ENCODE measurements at places on chromosomes 16 and 17.

DNA sequence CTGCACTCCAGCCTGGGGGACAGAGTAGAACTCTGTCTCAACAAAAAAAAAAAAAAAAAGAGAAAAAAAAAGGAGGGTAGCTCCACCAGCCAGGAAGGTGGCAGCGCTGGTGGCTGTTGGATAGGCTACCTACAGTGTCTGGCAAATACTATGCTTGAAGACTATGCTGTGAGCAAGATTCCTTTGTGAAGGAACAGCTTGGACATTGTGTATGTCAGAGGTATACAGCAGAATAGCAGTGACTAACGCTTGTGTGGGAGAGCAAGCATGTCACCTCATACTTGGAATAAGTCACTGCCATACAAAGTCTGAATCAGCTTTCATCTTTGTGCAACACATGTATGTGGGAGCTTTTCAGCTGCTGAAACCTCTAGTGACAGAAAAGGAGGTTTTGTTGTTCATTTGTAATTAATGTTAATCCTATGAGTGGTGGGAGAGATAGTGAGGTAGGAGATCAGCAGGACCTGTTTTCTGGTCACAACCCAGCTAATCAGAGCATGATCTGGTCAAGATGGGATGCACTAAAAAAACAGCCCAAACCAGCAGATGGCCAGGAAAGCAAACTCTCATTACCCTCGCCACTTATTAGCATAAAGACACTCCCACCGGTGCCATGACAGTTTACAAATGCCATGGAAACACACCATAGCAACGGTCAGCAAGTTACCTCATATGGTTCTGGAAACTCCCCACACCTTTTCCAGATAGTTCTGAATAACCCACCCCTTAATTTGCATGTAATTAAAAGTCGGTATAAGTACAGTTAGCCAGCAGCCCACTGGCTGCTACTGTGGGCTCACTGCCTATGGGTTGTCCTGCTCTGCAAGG, 6.8 kb upstream of the ITGAD start:
- DNase-seq: no peak

DNA sequence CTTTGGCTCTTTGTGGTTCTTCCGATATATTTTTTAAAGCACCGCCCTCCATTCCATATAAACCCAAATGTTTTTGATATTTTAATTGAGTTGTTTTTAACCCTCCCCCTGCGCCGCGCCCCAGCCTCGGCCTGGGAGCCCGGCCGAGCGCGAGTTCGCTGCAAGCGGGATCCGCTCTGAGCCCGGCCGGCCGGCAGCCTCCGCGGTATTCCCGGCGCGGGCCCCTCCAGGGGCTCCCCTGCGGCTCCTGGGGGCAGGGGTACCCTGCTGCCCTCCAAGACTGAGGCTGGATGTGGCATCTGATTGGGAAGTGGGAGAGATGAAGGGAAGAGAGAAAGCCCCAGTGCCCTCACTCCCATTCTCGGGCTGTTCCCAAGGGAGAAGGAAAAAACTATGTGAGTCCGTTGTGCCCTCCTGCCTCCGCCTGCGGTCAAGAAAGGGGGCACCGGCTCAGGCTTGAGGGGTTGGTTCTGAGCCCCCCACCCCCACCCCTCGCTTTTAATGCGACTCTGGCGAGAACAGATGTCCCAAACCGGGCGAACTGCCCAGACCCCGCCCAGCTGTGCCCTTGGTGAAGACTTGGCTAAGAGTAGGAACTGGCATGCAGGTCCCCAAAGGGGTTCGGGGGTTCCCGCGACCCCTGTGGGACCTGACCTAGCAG, 8.6 kb downstream of the NEUROD2 start:
- no peak for DNase-seq

DNA sequence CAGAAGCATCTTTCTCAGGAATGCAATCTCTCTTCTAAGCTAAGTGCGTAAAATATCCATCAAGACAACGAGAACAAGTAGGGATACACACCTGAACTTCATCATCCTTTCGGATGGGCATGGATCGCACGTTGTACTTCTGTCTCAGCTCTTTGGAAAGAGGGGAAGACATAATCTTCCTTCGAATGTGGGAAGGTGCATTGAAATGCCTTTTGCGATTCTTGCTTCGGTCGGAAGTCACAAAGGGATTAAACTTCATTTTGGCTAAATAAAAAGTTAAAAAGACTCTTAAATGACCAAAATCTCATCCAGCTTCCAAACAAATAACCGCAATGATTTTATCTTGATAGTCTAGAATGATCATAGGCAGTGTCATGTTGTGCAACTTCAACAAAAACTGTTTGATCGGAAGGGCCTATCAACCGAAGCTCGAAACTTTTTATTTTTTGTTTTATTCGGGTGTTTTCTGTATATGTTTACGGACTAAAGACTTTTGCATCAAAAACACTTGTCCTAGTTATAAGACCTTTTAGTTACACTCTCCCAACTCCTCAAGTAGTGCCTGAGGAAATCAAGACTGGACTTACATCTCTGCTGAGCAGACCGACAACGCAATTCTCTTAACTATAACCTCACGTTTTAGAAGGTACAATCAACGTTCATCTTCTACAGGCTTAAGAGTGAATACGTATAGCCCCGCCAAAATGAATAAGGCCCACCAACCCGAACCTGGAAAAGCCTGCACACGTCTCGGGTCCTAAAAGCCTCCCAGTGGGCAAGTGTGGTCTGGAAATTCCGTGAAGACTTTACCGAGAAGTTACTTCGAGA, 727 bp downstream of the RPL26 start:
- no peak for DNase-seq

DNA sequence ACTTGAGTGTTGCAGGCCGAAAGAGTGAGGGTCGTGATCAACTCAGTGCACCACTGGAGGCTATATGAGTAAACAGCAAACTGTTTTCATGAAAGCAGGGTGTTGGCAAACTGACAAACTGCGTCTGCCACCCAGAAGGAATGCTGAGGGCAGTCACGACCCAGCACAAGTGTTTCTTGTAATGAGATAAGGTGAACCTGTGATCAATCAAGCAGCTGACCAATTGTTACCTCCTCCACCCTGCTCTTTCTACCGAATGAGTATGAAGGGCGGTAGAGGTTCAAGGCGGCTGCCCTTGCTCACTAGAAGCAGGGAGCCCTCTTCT, 5.5 kb upstream of the SRL start:
- DNase-seq: no peak

DNA sequence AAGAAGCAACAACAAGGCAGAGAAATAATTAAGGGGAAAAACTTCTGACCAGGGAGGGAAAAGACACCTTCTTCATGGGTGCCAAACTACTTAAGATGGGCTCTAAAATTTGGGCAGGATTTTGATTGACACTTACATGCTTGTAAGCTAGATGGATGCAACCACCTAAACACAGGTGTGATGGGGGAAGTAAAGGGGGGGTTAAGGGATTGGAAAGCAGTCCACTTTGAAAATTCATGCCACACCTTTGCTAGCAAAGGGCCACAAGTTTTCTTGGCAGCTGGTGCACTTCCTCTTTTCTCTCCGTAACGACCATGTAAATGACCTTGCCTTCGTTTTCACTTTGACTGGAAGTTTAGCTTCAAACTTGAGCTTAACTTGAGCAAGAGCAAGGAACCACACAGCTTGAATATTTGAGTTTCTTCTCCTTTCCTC, 14.3 kb upstream of the PRKAR1A start:
- peak; percentile 92 for DNase-seq

- no peak for DNase-seq
These were observed 16.1 kb downstream of the GDE1 start for GRCh38 chr16:19505600-19506303.

DNA sequence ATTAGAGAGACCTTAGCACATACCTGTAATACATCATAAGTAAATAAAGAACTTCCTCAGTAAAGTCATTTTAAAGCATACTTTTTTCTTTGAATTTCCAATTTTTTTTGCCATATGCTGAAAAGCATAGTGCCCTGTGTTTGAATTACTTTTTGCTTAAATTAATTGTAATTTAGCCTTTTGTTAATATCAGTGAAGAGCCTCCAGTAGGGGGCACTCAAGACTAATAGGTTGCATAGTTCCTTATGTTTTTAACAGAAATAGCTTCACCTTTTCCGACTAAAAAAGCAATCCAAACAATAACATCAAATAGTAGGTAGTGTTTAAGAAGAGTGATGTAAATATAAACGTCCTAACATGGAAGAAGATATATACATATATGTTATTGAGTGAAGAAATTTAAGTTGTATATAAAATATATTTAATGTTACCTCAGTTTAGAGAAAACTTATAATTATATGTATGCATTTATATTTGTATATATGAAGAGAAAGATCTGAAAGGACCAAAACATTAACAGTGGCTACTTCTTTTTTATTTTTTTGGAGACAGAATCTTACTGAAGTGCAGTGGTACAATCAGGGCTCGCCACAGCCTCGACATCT, 18.6 kb downstream of the RAD51C start:
- peak; percentile 74 for DNase-seq

GRCh38 chr17:50834429-50835300, 721 bp upstream of the WFIKKN2 start:
- no peak for DNase-seq

- peak; percentile 21 for DNase-seq
These were observed 18.3 kb downstream of the CIITA start for GRCh38 chr16:10895053-10895946.

DNA sequence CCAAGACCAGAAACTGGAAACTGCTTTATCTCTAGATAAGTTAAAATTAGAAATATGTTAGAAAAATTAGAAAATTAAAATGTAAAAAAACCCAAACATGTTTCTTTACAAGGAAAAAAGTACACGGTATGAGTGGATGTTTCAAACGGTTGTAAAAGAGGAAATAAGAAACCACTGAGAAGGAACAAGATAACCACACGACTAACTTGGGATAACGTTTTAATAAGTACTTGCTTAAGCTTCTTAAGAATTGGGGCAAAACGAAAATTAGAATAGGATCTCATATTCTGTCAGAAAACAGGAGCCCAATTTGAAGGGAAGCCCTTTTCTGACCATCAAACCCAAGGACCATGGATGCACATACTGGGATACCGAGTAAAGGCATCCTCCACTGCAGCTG, 31.0 kb downstream of the MBTPS1 start:
- DNase-seq: peak; percentile 82

DNA sequence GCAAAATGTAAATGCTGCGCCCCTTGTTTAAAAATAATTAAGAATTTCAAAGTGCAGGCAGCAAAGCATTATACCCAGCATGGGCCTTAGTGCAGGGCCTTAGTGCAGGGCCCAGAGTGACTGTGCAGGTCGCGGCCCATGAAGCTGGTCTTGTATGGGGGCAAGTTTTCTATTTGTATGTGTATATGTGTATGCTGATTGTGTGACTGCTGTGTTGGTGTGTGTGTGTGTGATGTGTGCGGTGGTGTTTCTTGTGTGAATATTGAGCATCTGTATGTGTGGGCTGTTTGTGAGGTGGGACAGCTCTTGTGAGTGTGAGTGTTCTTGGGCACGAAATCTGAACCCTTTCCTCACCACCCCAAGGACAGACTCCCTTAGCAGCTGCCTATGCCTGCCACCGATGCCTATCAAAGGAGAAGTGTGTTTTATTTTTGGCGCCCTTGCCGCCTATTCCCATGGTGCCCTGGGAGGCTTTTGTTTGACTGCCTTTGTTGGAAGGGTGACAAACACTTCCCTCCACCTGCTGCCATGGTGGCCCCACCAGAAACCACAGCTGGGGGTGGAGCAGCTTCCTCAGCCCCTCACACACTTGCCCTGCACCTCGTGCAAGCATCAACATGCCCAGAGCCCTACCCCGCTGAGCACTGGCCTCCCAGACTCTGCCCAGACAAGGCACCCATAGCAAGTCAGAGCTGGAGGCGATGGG, 18.0 kb downstream of the CCR7 start:
- peak; percentile 21 for DNase-seq

DNA sequence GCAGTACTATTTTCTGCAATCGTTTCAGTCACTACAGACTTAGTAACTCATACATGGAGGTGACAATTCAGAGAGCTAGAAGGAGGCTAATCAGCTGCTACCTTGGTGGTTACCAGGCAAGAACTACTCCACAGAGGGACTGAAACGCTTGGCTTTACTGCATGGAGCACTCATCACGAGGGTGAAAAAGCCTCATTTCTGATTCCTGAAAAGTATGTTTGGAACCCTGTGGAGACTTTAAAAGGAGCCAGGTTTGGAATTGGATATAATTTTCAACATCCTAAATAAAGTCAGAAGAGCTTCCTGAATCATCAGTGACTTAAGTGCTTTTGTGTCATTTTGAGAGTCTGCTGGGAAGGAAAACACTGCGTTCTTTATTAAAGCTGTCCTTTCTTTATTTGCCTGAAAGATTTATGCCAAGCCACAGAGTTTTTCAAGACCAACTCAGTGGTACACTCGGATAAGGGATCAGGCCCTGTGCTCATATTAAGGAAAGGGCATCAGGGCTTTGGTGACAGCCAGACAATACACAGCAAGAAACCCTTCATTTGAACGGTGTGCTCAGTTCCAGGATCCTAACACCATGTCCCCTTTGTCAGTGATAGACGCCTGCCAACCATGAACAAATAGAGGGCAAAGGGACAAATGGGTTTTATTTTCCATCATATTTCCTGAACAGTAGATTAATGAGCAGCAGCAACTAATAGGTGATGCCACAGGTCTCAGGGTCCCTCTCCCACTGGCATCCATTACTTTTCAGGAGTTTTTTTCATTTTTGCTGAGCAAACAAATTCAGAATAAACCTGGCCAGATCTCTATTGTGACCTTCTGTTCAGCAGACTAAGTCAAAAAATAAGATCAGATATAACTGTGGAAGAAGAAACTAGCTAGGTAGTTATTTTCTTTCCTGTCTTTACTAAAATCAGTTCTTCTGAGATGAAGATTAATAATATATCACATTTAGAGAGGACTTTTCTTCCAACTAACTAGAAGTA, 80.5 kb upstream of the CLEC18B start:
- no peak for DNase-seq

GRCh38 chr16:85633888-85634287, 20.8 kb downstream of the GSE1 start:
- no peak for DNase-seq

DNA sequence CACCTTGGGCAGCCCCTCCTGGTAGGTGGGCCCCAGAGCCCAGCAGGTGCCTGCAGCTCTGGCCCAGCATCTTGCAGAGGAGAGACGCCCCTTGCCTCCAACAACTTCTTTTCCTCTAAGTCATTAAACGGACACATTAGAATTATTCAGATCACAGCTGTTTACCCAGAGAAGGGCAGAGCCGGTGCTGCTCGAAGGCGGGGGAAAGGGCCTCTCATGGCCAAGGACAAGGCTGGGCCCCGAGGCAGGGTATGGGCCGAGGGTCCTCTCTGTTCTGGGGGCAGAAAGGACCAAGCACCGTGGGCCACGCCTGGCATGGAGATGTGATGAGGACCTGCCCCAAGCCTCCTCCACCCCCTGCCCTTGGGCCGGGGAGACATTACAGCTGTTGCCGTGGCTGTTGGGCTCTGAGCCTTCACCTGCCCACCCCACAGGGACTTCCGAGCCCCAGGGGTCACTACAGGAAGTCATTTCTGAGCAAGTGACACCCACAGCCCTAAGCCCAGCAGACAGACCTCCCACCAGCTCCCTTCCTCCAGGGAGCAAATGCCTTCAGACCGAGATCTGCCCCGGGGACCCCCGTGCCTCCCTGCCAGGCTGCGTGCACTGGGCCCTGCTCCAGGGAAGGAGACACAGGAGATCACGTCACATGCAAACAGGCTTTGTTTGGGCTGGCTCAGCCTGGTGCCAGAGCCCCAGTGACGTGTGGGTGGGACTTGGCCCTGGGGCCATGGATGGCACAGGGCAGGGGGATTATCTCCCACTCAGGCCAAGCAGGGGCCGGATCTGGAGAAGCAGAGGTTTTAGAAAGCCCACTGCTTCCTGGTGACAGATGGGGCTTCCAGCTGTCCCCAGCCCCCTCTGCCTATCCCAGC, 699 bp upstream of the PVALEF start:
- DNase-seq: no peak
